AG08396 (cell line): ENCODE measurements at places on chromosomes 5 and 9.

DNA sequence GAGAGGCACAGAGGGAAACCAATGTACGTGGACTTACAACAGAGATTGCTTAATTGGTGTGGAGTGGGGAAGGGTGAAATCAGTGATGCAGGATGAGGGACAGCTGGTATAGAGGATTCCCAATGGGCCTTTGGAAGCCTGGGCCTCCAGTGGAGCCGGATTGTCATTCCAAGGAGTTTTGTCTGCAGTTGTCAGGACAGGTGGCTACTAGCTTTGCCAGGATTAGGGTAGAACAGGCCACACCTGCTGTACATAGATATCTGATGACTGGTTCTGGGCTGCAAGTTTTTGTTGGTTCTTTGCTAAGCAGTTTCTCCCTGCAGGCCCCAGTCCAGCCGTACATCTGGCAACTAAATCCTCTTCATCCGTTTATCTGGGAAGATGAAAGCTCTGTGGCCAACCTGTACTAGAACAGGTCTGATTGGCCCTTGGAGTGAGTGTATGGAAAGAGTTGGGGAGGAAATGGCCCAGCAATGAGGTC lies 4.2 kb downstream of the SKP2 start:
- peak; percentile 26 for DNase-seq

- peak; percentile 83 for DNase-seq
Observed at GRCh38 chr5:33891788-33892619, at the start of gene ADAMTS12. ADAMTS12 (minus strand) TSS chr5:33891990; CDS start chr5:33891856, 134 bp downstream.

- no peak for DNase-seq
Observed at GRCh38 chr5:88873447-88873846, 9.5 kb downstream of the MEF2C start.

DNA sequence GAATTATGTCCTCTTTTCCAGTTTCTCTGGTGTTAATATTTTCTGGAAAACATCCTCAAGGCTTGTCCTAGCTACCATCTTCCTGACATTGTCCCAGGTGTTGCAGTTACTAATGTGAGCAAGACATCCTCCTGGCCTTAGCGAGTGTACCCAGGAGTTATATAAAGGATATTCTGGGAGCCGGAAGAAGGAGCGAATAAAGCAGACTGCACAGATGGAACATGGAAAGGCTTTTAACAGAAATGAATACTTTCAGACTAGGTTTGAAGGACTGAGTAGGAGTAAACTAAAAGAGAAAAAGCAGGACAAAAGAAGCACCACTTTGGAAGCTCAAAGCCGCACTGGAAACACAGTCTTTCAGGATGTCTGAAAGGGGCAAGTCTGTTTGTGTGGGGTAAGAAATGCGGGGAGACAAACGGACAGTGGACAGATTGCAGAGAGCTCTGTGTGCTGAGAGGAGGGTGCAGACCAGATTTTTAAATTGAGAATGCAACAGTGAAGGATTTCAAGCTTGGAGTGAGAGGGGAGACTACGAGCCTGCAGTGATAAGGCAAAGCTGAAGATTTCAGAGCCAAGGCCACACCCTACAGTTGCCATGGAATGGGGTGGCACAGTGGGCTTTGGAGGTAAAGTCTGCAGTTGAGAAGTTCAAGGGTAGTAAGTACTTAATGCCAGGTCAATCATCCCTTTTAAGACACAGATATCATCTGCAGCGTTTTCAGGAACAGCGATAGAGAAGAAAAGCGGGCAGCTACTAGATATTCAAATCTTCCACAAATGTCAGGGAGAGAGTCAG lies 94.1 kb upstream of the TAF11L2 start:
- no peak for DNase-seq

DNA sequence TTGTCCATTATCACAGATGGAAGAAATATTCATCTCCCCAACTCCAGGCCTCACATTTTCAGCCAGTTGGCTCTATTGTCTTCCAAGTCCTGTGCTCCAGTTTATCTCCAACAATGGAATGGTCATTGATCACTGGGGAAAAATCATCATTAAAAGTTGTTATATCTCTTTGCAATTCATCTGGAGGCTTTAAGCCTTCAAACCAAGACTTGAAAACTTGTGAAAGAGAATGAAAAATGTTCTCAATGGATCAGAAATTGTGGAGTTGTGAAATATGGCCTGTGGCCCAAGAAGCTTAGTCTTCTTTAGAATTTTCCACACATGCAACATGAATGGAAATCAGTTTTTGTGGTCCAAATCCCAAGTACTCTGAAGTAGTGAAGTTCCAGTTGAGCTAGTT lies 569.6 kb downstream of the EBF1 start:
- DNase-seq: no peak

DNA sequence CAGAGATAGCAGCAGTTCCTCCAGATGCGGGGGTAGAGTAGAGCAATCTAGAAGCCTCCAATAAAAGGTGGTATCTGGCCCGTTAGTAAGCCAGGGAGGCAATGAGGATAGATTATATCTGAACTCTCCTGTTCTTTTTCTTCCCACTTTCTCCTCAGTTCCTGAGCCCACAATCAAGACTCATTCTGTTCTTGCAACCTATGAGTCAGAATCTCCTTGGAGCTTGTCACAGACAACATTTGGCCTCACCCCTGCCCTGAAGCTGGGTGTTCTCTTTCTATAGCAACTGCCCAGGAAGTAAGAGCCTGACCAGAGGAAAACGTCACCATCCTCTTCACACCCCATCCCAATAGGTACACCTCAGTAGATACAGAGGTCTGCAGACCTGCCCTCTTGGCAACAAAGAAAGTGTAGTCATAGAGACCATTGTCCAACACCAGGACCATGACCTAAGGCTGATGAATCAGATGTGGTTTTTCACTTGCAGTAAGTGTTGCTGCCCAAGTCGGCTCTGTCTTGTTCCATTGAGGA lies 76.3 kb upstream of the PCA3 start:
- peak; percentile 62 for DNase-seq

DNA sequence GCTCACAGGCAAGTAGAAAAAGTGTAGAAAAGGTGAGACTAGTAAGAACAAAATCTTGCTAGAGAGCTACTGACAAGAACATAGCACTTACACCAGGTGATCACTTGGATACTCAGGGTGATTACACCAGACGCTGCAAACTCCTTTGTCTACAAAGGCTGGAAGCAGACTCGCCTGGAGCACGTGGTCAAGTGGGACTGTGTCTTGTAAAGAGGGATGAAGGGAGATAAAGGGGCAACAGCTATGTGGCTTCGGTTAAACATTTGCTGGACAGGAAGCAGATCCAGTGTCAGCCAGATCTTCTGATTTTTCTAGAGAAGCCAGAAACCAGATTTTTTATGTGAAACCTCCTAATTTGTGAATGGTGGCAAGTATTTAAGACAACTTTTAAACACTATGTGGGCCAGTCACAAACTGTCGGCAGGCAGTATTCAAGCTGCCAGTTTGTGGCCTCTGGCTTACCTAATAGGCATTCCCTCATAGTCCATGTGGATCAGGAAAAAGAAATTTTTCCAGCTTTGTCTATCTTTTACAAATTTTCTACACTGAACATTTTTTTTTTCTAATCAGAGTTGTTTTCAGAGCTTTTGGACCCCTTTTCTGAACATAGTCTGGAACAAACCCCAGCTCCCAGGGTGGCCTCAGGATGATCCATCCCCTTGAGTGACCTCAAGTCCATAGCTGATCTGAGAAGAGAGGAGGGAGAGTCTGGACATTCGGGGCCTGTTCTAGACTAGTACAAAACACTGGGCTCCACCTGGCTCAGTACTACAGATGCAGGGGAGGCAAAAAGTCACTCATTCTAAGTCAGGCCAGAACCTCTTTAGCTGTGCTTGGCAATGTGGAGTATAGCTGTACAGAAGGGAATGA lies 262.9 kb downstream of the ARRDC3 start:
- no peak for DNase-seq

- no peak for DNase-seq
Observed at GRCh38 chr5:76715486-76715735, 515 bp upstream of the F2R start.

GRCh38 chr5:120017513-120017912 lies 388.2 kb downstream of the FAM170A start:
- no peak for DNase-seq

DNA sequence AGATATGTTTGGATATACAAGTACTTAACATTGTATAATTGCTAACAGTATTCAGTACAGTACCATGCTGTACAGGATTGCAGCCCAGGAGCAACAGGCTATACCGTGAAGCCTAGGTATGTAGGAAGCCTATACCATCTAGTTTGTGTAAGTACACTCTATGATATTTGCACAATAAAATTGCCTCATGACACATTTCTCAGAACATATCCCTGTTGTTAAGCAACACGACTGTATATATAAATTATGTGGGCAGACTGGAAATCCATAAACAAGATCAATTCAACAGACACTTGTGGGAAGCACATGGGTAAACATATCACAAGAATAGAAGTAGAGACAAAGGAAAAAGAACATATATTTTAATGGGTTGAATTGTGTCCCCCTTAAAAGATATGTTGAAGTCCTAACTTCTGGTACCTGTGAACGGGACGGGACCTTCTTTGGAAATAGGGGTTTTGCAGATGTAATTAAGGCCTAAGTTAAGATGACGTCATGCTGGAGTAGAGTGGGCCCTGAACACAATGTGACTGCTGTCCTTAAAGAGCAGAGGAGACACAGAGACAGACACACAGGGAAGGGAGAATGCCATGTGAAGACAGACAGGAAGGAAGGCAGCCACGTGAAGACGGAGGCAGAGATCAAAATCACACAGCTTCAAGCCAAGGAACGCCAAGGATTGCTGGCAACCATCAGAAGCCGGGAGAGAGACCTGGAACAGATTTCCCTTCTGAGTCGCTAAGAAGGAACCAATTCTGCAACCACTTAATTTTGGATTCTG lies 76.3 kb downstream of the SCAI start:
- peak; percentile 10 for DNase-seq

DNA sequence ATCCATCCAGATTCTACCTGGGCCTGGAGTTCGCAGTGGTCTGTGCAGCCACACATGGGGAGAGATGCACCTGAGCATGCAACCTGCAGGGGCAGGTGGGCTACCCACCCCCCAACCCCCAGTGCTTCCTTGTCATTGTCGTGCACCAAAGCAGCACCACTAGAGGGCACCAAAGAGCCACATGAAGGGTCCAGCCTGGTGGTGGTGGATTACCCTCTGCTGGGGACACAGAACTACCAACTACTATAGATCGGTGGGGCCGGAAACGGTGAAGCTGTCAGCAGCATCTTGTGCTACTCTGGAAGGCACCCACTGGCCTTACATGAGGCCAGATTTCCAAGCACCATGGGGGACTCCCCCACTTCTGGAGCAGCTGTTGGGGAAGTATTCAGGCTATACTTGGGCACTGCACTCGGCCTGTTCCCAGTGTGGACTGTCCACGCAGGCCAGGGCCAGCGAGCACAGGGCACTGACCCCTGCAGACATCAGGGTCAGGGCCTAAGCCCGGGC lies 60.2 kb upstream of the TBC1D2 start:
- DNase-seq: peak; percentile 88

GRCh38 chr9:134633362-134634142 lies 8.1 kb upstream of the COL5A1 start:
- no peak for DNase-seq

DNA sequence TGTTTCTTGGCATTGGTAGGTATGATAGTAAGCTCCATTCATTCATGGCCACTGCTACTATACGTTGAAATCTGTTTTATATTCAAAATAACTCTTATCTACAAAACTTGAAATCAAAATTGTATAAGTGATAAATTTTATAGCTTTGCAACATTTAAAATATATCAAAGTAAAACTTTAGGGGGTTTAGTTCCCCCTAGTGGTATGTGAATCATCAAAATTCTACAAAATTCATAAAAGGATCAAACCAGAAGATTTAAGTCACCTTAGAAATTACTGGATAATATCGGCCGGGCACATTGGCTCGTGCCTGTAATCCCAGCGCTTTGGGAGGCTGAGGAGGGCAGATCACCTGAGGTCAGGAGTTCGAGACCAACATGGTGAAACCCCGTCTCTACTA lies 243.0 kb upstream of the CDH18 start:
- DNase-seq: no peak

GRCh38 chr9:37745970-37746369 lies 7.6 kb upstream of the TRMT10B start:
- no peak for DNase-seq

DNA sequence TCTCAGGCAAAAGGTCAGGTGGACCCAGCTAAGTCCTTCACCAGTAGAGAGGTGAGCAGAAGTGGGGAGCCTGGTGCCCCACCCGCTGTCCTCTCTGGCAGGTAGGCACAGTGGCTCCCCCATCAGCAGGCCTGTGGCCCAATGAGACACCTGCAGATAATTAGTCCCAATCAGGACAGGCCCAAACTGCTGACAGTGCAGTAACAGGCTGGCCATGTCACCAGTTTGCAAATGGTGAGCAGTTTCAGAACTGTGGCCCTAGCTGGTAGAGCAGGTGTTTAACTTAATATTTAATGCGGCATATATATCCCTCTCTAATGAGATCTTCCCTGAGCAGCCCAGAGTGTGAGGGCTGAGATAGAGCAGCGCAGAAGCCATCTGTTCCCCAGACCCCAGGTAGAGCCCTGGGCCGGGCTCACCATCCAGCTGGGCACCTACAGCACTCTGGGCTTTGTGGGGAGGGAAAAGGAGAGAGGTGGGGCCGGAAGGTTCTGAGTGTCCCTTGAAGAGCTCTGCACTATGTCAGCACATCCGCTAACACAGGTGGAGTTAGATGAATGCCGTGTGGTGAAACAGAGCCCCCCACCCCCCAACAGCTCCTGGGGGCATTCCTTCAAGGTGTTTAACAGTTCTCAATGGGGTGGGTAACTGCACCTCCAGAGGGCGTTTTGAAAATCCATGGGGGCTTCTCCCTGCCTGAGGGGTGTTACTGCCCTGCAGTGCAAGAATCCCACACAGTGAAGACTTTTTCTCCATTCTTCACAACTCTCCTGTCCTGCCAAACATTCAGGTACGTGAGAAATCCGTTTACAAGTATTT lies 120.5 kb downstream of the PAX5 start:
- DNase-seq: no peak

GRCh38 chr5:431001-431710 lies 11.8 kb upstream of the EXOC3 start:
- peak; percentile 71 for DNase-seq

GRCh38 chr9:70229579-70229978 lies 29.2 kb upstream of the SMC5 start:
- DNase-seq: no peak

- no peak for DNase-seq
Observed at GRCh38 chr9:137645211-137645610, 26.4 kb downstream of the EHMT1 start.

DNA sequence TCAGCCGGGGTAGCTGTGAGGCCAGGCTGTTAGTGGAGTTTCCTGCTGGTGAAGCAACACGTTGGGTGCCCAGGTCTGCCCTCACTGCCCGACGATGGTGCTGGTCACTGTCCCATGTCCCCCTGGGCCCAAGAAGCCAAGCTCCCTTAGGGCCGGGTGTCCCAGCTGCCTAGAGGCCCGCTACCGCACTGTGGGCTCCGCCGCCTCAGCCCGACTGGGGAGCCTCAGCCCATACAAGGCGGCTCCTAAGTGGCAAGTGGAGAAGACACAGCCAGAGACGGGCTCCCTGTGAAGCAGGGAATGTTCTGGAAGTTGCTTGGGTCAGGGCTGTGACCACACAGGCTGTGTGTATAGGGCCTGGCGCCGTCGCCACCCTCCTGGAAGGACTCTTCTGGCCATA lies 96.9 kb downstream of the RXRA start:
- DNase-seq: no peak

GRCh38 chr9:128342971-128343680 lies 2.8 kb downstream of the SLC27A4 start:
- no peak for DNase-seq
